Upper lobe of left lung (tissue), 6 donors: ENCODE measurements at places on chromosomes 11 and 22. TPM values are rescaled to one million over a fixed set of nuclear protein-coding genes. Genes with fewer than 3 reads are reported as not detected.

GRCh38 chr11:63813563-63814382 lies 517 bp downstream of the SPINDOC start:
- peak; percentile 87 for DNase-seq
- no peaks in the 10 kb centered on the region for H3K27me3 ChIP-seq
- H3K4me1 ChIP-seq, result peaks cover 17% of the 10 kb centered on the region
- H3K27ac ChIP-seq, result peak overlapping the region; percentile 76
- H3K36me3 ChIP-seq, result peaks cover 11% of the 10 kb centered on the region

DNA sequence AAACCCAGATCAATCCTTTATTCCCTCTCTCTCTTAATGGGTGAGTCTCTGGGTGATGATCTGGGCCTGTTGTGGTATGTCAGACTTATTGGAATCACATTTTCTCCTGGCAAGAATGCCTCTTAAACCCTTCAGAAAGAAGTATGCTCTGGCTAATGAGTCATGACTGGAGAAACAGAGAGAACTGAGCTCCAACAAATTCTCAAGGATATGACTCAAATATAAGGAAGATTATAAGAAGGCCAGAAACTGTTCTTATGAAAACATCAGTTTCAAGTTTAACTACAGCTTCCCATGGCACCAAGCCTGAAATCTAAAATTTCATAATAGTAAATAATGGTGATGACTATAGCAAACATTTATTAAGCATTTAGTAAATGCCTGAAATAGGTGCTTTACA lies 83.9 kb downstream of the OR5AK2 start:
- H3K36me3 ChIP-seq, result no peaks in the 10 kb centered on the region
- DNase-seq, result no peak
- H3K4me1 ChIP-seq, result peaks cover 16% of the 10 kb centered on the region
- no peak overlapping the region for H3K4me3 ChIP-seq
- H3K27ac ChIP-seq, result peak overlapping the region; percentile 48

- H3K27ac ChIP-seq, result no peak overlapping the region
- no peaks in the 10 kb centered on the region for H3K4me1 ChIP-seq
- no peaks in the 10 kb centered on the region for H3K27me3 ChIP-seq
- peaks cover 48% of the 10 kb centered on the region for H3K36me3 ChIP-seq
- no peak overlapping the region for H3K4me3 ChIP-seq
Observed at GRCh38 chr22:20093418-20094196, 13.6 kb downstream of the DGCR8 start.

DNA sequence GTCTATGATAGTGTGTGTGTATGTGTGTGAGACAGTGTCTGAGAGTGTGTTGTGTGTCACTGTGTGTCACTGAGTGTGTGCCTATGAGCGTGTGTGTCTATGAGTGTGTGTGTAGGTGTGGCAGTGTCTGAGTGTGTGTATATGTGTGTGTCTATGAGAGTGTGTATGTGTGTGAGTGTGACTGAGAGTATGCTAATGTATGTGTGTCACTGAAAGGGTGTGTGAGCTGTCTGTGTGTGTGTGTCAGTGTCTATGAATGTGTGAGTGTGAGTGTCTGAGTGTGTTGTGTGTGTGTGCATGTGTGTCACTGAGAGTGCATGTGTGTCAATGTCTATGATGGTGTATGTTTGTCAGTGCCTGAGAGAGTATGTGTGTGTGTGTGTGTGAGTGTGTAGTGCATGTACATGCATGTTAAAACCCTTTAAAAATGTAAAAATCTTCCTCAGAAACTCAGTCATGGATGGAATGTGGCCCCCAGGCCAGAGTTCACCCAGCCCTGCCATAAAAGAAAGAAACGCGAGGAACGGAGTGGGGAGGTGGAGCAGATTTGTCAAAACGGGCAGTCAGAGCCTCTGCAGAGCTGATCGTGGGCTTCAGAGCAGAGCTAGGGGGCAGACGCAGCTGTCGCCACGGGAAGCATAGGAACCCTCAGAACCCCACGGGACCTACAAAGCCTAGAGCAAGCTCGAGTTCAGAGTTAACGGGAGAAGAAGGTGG lies 218.8 kb downstream of the CTTN start:
- H3K27ac ChIP-seq, result no peak overlapping the region
- no peak for DNase-seq
- no peaks in the 10 kb centered on the region for H3K4me1 ChIP-seq

GRCh38 chr11:134632347-134633119 lies 220.5 kb upstream of the B3GAT1 start:
- no peak overlapping the region for H3K27ac ChIP-seq
- no peak overlapping the region for H3K4me3 ChIP-seq
- DNase-seq, result peak; percentile 62

The FAM83F gene
- 0.46 TPM for total RNA-seq

The E2F8 gene
- total RNA-seq, result 1.0 TPM
